Stimulated activated CD4-positive, alpha-beta T cell treated with anti-CD3 and anti-CD28 coated beads, Interleukin-12 subunit alpha, Interleukin-12 subunit beta, amount 100 ng/mL, for 24 hours (primary cell): ENCODE measurements at places on chromosomes 3 and 15.

GRCh38 chr15:41695750-41696436 is 35.7 kb downstream of the MGA start:
- no peak for DNase-seq

GRCh38 chr15:96657096-96657495 is 326.6 kb downstream of the NR2F2 start:
- no peak for DNase-seq

- DNase-seq: no peak
Observed at GRCh38 chr3:185851046-185851445, 26.2 kb upstream of the IGF2BP2 start.

GRCh38 chr3:13569641-13570390 is 20.9 kb downstream of the FBLN2 start:
- no peak for DNase-seq

GRCh38 chr3:156014489-156014888 is 105.9 kb upstream of the KCNAB1 start:
- DNase-seq: no peak

DNA sequence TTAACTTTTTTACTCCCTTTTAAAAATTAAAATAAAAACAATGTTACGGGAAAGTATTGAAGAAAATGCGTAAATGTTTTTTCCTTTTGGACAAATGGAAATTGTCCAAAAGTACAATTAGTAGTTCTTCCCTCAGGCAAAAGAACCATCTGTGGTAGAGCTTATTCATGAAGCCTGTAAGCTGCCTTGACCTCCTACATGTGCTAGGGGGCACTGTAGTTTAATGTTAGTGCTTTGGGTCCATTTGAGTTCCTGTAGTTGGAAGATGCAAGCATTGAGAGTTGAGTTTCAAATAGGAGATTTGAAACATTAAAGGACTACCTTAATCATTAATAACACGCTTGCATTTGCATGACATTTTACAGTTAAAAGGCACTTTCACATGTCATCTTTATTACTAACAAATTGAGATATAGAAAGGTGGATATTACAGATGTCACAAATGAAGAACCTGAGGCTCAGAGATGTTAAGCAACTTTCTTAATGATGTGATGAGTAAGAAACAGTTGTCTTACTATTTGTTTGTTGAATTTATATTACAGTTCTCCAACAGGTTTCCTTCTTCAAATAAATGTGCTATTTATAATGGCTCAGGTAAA is 1.8 kb upstream of the ZNF385D start:
- DNase-seq: no peak

- no peak for DNase-seq
Observed at GRCh38 chr3:149969110-149969939, 1.4 kb downstream of the PFN2 start.

DNA sequence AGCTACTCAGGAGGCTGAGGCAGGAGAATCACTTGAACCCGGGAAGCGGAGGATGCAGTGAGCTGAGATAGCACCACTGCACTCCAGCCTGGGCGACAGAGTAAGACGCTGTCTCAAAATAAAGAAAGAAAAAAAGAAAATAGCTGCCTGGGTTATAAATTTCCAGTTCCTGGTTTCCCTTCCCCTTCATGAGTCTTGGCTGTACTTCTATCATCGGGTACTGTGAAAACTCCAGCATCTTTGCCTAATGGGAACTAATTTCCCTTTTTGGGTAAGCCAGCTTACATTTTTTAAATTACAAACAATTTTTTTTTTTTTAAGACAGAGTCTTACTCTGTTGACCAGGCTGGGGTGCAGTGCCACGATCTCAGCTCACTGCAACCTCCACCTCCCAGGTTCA is 15.0 kb downstream of the DENND4A start:
- no peak for DNase-seq

- DNase-seq: no peak
Observed at GRCh38 chr3:10272977-10273376, 19.8 kb downstream of the GHRL start.

- no peak for DNase-seq
Observed at GRCh38 chr3:159660326-159660725, 328.3 kb upstream of the IL12A start.

- DNase-seq: no peak
Observed at GRCh38 chr15:63185206-63185605, 4.2 kb upstream of the RAB8B start.

- DNase-seq: no peak
Observed at GRCh38 chr15:49979705-49980382, 139.2 kb downstream of the ATP8B4 start.

DNA sequence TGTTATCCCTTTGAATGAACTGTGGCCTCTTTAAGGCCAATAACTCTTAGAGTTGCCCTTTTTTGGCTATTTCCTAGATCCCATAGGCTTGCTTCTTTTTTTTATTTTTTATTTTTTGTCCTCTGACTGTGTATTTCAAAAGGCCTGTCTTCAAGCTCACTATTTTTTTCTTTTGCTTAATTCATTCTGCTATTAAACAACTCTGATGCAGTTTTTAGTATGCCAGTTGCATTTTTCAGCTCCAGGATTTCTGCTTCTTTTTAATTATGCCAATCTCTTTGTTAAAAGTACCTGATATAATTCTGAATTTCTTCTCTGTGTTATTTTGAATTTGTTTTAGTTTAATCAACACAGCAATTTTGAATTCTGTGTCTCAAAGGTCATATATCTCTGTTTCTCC is 912.1 kb downstream of the PLOD2 start:
- no peak for DNase-seq

DNA sequence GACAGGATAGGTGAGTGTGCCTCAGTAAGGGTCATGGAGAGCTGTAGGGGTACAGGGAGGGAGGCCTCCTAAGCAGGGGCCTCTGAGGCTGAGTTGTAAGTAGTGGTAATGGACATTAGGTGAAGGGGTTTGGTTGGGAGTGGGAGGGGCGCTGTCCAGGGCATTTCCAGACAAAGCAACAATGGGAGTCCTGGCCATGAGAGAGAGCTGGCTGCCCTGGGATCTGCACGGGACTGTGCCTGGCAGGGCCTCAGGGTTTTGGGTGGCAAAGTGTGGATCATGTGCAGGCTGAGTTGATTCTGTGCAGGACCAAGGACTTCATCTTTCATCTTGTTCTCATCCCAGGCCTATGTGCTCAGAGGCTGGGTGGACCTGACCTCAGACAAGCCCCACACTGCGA is 4.6 kb downstream of the TTC21A start:
- DNase-seq: no peak

GRCh38 chr3:197494366-197495058 is 61.3 kb downstream of the BDH1 start:
- no peak for DNase-seq

DNA sequence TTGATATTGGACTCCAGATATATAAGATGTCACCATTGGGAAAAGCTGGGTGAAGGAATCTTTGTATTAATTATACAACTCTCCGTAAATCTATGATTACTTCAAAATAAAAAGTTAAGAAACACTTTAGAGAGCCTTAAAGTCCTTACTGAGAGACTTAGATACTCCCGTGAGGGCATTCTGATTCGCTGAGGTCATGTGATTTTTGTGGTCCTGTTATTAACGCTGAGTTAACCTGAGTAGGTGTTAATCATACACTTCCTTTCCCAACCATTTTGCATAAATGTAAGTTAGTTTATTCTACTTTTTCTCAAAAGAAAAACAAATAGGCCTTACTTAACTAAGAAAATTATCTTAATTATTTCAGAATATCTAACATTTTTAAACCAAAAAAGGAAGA is 67.1 kb upstream of the LMOD3 start:
- DNase-seq: no peak

DNA sequence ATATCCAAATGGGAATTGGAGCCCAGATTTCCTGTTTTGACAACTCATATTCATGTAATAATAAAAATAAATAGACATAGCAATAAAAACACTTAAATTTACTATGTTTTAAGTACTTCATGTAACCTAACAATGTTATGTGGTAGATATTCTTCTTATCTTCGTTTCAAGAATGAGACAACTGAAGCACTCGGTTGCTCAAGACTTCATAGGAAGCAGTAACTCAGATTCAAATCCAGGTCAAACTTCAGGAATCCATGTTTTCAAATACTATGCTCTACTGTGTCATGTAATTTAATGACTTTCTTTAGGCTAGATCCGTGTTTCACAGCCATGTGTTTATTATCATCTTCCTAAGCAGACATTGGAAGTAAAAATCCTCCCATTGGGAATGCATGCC is 492.2 kb downstream of the CNTN3 start:
- no peak for DNase-seq

DNA sequence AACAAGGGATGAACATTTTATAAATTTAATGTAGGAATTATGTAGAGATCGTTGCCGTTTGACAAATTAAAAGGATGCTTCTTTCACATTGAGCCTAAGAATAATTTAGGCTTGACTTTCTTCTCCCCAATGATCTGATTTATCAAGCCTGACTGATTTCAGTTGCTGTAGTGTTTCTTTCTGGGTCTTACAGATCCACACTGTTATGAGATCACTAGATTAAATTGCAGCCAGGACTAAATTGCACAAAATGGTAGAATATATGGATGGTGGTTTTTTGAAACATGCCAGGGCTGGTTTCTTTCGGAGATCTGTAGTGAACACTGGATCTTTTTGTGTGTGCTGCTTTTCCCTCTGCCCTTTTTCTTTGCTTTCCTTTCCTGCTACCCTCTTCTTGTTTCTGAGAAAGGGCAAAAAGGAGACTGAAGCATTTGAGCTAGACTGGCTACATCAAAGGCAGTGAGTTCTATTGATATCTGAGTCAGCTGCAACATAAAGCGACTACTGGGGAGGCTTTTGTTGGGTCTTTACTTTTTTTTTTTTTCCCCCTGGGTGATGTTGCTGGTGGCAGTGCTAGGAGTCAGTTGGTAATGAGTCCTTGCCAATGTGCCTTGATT is 83.0 kb downstream of the AKAP13 start:
- no peak for DNase-seq

DNA sequence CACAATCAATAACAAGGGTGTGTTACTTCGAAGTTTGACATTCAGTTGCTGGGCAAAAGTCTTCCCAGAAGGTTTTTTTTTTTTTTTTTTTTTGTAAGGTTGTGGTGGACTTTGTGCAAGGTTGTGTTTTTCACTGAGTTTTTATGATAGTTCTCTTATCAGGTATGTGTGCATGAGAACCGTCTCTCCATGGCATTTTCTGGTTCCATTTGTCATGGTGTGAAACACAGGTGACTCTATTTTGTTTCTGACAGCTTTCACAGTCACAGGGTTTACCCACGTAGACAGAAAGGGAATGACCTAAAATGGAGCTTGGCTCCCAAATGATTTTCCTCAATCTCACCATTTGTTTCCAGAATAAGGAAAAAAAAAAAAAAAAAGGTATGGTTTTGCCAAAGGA is 1377.2 kb upstream of the CADM2 start:
- DNase-seq: no peak

GRCh38 chr15:98292442-98293240 is 332.1 kb downstream of the ARRDC4 start:
- no peak for DNase-seq

DNA sequence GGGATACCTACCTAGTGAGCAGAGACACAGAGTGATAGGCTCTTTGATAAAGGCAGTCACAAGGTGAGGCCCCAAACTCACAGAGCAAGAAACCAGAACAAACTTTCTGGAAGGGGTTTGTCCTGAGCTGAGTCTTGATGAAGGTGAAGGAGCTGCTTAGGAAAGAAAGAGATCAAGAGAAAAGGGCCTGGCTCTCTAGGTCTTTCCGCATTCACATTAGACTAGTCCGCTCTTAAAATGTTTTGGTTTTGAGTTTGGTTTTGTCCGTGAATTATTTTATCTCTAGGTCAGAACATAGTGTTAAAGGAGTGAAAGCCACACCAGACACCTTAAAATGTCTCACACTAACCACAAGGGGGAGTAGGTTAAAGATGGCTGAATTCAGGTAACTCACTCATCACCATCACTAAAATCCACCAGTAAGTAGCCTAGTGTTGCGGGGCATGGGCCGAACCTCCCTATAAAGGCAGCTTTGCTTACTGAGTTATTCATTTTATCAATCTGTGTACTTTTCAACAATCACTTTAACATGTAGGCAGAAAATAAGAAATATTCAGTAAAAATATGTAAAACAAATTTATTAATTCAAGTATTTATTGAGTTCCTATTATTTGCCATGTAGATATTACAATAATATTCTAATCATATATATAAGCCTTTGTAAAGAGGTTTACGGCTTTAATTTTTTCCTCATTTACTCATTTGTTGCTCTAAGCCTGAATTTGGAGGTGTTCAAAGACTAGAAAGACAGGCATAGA is 121.5 kb upstream of the TSC22D2 start:
- no peak for DNase-seq

DNA sequence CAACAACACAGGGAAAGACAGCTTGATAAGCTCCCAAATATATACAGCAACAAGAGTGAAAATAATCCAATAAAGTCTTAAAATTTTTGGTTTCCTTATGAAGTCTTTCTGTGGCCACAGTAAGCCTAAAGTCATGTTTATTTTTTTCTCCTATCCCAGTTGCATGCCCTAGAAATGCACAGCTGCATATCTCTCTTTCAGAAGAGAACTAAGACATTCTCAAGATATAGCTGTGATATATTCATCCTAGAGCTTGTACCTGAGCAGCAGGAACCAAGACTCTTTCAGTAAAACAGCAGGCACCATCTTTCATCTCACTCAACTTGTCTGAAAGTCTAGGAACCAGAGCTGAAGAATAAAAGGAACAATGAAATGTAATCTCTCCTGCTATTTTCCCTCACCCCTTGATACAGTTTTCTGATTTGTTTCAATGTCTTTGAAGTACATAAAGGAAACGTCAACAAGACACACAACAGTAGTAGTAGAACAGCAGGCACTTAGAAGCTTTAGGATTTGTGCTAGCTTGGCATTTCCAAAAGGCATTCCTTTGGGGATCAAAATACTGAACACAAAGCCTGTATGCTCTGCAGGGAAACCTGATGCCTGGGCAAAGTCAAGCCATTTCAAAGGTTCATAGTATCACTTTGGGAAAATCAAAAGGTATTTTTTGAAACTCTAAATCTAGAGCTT is 536.8 kb downstream of the PYDC2 start:
- no peak for DNase-seq

DNA sequence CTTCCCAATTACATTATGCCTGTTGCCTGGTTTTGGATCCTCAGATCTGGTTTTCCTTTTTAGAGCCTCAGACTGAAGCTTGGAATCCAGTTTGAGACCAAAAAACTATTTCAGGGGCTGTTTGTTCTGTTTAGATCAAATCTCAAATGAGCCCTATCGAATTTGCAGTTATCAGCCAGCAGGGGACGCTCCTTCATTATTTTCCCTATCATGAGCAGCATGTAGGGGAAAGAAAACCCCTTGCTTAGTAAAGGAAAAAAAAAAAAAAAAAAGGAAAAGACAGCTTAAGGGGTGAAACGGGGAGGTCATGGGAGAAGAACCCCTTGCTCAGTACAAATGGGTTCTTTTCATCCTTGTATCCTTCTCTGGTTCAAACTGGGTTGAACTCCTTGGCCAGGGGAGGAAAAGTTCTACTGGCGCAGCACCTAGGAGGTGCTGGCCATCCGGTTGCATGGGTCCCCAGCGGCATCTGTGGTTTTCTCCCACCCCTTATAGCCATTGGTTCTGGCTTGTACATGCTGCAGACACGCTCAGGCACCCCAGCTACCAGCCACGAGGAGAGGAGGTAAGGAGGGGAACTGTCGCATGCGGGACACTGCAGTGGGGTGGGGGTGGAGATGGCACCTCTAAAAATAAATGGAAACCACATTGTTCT is 1375.1 kb upstream of the ALCAM start:
- no peak for DNase-seq

- DNase-seq: no peak
Observed at GRCh38 chr3:18416332-18416731, 8.8 kb downstream of the SATB1 start.

GRCh38 chr3:82240322-82240721 is 478.9 kb upstream of the GBE1 start:
- no peak for DNase-seq

GRCh38 chr3:65472501-65472900 is 566.2 kb downstream of the MAGI1 start:
- DNase-seq: no peak

- no peak for DNase-seq
Observed at GRCh38 chr3:188635258-188636042, 481.5 kb downstream of the LPP start.
